D721Med (cell line): ENCODE measurements at places on chromosomes 7 and 10.

DNA sequence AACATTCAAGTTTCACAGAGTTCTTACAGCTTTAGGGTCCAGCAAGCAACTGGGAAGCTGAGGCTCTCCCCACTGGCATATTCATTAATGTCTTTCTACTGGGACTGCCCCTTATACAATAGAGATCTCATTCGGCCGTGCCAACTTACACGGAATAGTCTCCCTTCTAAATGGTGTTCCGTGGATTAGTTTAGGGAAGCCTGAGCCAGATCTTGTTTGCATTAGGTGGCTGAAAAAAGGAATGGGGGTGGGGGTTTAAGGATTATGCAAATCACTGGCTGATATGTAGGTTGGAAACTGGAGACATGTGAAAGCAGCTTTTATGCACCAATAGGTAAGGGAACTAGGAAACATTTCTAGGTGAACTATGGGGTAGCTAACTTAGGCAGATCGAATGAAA lies 218.3 kb downstream of the TRIL start:
- DNase-seq, result no peak

- DNase-seq, result no peak
Observed at GRCh38 chr10:44771233-44771995, 139.7 kb upstream of the TMEM72 start.

- no peak for DNase-seq
Observed at GRCh38 chr10:110446954-110447608, 50.6 kb upstream of the DUSP5 start.

- DNase-seq, result no peak
Observed at GRCh38 chr10:114319406-114320248, 80.6 kb downstream of the VWA2 start.

DNA sequence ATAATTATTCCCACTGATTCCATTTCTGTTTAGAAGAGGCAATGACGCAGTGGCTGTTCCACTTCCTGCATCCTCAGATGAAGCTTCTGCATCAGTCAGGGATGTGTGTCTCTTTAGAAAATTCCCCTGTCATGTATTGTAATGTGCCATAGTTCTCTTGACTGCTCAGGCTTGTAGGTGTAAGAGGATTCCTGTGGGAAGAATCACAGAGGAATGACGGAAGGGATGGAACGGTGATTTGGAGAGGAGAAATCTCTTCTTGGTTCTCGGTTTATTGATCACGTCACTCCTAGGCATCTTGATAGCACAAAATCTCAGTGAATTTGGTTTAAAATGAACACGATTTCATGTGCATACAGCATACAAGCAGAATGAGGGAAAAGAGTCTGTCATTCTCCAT lies 69.8 kb upstream of the PRKCQ start:
- DNase-seq, result no peak

- DNase-seq, result no peak
Observed at GRCh38 chr7:36650320-36650719, 74.0 kb downstream of the AOAH start.

GRCh38 chr7:74420006-74420405 lies 33.7 kb upstream of the GTF2IRD1 start:
- no peak for DNase-seq

GRCh38 chr7:2227699-2228098 lies 5.0 kb downstream of the MAD1L1 start:
- no peak for DNase-seq

DNA sequence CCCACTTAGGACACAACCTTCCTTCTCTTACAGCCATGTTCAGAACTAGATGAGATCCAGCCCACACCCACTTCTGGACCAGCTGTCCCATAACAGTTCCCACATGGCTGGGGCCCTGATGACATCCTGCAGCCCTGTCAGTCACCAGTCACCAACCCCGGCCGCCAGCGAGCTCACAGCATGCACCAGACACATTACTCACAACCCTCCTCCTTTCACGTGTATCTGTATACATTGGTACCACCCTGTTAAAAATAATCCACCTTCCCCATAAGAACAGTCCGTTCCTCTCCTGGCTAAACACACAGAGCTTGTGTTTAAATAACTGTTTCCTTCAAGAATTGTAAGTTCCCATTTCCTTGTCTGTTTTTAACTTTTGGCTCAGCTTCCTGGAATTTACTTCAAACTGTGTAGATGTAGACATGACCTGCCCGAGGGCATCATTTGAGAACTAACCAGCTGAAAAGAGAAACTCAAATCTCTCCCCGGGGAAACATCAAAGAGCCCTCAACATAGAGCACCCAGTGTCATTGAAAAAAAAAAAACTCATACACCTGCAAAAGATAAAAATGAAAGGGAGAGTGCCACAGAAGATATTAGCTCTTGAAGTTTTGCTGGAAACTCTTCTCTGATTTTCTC lies 26.0 kb upstream of the PRLHR start:
- no peak for DNase-seq

- DNase-seq, result no peak
Observed at GRCh38 chr10:70891627-70892026, 3.3 kb upstream of the PCBD1 start.

GRCh38 chr10:120732067-120732466 lies 119.1 kb upstream of the WDR11 start:
- no peak for DNase-seq

DNA sequence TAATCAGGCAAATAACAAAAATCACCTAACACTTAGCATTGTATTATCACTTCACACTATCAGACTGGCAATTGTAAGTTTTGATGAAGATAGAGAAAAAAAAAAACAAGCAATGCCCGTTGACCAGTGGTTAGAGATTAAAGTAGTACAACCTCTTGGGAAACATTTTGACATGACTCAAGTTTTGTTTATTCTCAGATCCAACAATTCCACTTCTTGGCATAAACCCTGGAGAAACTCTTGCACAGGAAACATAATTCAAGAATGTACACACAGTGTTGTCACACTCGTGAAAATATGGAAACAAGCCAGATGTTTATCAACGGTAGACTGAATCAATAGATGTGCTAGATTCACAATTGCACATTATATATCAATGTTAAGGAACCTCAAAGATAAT lies 37.2 kb downstream of the FRMD4A start:
- no peak for DNase-seq

GRCh38 chr10:72697716-72698115 lies 5.8 kb downstream of the MCU start:
- DNase-seq, result no peak

DNA sequence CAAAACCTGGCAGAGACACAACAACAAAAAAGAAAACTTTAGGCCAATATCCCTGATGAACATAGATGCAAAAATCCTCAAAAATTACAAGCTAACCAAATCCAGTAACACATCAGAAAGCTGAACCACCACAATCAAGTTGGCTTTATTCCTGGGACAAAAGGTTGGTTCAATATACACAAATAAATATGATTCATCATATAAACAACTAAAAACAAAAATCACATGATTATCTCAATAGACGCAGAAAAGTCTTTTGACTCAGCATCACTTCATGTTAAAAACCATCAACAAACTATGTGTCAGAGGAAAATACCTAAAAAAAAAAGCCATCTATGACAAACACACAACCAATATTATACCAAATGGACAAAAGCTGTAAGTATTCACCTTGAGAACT lies 283.5 kb downstream of the THSD7A start:
- no peak for DNase-seq

GRCh38 chr10:72107325-72108003 lies 19.1 kb upstream of the SPOCK2 start:
- no peak for DNase-seq

GRCh38 chr10:45809837-45810236 lies 37.5 kb downstream of the AGAP4 start:
- DNase-seq, result no peak

DNA sequence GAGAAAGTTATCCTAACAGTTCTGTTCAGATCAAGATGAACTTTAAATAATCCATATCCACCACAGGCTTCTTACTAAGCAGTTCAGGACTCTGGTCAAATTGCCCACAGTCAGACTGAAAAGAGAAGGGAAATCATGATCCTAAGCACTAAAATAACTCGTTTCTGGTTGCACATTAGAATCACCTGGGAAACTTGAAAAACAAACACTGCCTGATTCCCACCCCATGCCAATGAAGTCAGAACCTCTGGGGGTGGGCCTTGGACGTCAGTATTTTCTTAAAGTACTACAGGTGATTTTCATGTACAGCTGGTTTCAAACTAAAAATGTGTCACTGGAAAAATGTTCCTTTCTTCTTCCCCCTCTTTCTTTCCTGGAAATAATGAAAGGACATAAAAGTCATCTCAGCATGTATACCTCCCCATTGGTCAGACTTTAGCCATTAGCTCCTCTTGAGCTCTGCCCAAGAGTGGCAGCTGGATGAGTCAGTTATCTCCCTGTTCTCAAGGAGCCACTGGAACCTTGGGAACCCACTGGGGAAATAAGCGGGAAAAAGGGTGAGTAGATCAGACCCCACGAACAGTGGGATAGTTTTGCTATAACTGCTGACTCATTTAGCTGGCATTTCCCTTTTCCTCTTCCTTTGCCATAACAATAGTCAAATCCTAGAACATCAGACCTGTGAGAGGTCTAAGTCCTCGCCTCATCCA lies 75.3 kb upstream of the IL6 start:
- no peak for DNase-seq

DNA sequence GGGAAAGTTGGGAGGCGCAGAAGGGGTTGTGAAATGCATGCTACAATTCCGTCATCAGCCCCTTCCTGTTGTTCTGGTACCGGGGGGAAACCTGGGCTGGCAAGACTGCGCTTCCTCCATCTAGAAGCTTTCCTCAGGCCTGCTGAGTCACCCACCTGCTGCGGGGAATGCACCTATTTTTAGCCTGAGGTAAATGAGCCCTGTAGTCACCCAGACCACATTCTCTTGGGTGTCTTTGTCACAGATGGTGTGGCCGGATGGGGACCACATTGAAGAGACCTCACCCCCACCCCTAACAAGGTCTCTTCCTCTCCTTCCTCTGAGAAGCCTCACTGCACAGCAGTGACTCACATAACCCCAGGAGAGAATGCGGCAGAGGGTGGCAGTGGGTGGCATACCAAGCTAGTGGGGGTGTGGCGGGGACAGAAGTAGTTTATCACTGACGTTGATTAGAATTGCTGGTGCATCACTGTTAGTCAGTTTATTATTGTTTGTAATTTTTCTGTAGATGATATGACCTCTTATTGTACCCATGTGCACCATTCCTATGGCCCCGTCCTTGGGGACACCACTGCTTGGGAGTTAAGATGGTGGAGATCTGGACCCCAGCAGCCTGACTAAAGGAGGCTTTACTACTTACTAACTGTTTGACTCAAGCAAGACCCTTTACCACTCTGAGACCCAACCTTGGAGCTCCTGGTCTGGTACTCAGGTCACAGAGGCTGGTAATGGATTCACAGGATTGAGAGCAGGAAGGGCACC lies 83.0 kb upstream of the DUSP5 start:
- DNase-seq, result no peak

- no peak for DNase-seq
Observed at GRCh38 chr7:102866535-102867215, 46.1 kb upstream of the LRRC17 start.

DNA sequence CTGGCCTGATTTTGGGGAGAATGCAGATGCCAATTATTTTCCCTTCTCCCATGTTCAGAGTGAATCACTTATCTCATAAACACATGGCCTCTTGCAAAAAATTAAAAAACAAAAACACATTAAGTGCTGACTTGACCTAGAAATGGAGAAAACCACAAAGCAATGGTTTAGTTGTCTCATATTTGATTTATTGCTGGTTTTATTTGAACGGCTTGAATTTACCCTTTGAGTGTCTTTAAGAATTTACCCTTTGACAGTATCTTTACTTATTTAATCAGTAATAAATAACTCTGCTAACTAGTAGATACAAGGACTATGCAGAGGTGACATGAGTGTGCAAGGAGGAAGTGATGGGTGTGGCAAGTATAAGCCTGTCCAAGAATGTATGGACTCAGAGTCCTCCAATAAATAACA lies 68.1 kb upstream of the GSDME start:
- no peak for DNase-seq

- DNase-seq, result no peak
Observed at GRCh38 chr7:45184326-45185027, 26.9 kb downstream of the RAMP3 start.

GRCh38 chr7:51029701-51030191 lies 247.1 kb upstream of the GRB10 start:
- DNase-seq, result no peak

- DNase-seq, result no peak
Observed at GRCh38 chr10:72694476-72695369, 2.8 kb downstream of the MCU start.

DNA sequence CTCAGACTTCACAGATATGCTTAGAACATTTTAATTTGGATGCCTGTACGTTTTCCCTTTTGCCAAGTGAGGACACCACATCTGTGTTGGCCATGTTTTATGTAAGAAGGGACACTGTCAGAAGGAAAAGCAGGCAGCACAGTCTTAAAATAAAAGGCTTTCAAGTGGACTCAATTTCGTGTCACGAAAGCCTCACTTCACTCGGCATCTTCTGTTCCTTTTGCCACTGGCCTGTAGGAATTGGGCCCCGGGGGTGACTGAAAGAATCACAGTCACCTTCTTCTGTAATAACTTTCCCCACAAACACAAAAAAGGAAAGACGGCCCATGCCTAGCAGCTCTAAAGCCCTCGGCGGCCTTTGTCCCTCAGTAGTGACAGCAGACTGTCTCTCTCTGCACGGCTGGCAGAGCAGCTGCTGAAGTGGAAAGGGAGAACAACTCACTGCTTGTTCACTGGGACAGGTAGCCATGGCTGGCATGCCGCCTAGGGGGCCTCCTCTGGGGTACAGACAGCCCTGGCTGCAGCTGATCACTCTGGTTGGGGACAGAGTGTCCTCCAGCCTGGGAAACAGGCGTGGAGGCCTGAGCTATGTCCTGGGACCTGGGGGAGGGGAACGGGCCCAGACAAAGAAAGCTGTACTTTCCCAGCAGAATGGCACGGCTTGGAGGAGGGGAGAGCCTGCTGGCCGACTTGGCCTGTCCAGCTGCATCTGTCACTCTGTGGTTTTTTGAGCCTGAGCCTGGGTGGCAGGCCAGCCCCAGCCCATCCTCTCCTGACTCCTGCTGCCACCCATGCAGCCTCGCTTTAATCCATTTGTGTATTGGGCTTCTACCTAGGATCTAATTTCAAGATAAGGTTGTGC lies 4.4 kb downstream of the RASSF4 start:
- DNase-seq, result no peak

GRCh38 chr7:129091484-129092002 lies 36.6 kb upstream of the TNPO3 start:
- DNase-seq, result peak; percentile 52

DNA sequence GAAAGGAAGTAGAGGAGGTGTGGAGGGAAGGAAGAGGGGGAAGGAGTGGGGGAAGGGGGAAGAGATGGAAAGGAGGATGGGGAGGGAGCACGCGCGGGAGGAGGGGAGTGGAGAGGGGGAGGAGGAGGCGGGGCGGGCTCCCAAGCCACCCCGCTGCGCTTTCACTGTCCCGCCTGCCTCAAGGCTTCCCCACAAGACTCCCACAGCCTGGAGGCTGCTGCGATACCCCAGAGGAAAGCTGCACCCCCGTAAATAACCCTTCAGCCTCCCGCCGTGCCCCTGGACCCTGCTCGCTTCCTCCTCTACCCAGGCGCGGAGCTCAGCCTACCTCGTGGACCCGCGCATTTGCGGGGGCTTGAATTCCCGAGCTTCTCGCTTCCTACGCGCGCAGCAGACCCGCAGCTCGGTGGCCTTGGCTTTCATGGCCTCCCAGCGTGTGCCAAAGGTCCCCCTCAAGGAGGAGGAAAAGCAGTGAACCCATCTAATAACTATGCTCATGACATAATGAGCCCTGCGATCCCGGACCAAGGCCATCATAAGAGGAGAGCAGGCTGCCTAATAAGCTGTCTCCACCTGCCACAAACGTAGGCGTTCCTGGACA lies at the start of gene C10orf67:
Gene C10orf67, minus strand, starts transcription at position 557 of the 601 bp plus-strand sequence. Its CDS starts 23 bp downstream, at position 534.
- DNase-seq, result peak; percentile 25

- DNase-seq, result no peak
Observed at GRCh38 chr10:24010436-24010970, 198.4 kb upstream of the KIAA1217 start.
